ENCODE measurements at places on chromosomes 12 and 14. TPM values are rescaled to one million over a fixed set of nuclear protein-coding genes. Genes with fewer than 3 reads are reported as not detected.

The LMNTD1 gene
- not detected for total RNA-seq

DNA sequence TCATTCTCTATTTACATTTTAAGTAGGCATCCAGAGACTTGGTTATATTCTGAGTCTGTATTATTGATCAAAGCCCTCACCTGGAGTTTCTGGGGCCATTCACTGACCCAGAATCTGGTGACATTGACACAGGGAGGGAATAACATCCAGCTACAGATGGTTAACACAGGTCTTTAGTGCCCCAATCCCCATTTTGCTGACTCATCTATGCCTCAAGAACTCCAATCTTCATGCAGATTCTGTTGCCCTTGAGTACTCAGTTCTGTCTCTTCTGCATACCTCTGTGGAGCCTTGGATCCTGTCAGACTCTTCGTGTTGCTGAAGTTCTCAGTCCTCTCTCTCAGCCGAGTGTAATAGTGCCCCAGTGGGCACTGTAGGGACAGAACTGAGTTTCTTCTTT is 208.9 kb downstream of the RGS6 start:
- no peak for DNase-seq

The TAS2R19 gene
- total RNA-seq, result 7.6 TPM

- DNase-seq, result peak; percentile 95
These were observed 41.3 kb downstream of the CCNK start for GRCh38 chr14:99522457-99522891.

GRCh38 chr14:59566725-59567124 is 9.9 kb downstream of the CCDC175 start:
- no peak for DNase-seq

DNA sequence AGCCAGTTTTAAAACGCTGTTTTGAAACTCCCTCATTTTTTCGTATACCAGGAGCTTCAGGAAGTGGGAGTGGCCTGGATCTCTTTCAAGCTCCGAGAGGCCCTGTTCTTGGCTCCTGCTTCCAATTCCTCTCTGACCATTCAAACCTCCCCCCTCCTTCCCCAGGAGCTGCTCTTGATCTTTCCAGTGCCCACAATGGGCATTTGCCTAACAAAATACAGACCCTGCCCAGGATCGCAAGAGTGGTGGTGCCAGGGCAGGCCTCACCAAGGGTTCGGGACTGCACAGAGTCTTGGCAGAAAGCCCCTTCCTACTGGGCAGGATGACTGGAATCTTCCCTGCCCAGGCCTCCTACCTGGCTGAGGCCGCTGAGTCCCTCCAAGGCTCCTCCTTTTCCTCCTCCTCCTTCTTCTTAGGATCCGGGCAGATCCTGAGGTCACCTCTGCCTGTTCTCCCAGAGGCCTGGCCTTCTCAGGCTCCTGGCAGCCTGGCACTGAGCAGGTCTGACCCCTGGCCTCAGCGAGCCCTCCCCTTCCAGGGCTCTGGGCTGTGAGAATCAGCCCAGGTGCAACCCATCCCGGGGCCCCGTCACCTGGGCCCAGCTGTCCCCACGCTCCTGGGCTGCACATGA is 46.9 kb upstream of the NOS1 start:
- DNase-seq, result no peak

DNA sequence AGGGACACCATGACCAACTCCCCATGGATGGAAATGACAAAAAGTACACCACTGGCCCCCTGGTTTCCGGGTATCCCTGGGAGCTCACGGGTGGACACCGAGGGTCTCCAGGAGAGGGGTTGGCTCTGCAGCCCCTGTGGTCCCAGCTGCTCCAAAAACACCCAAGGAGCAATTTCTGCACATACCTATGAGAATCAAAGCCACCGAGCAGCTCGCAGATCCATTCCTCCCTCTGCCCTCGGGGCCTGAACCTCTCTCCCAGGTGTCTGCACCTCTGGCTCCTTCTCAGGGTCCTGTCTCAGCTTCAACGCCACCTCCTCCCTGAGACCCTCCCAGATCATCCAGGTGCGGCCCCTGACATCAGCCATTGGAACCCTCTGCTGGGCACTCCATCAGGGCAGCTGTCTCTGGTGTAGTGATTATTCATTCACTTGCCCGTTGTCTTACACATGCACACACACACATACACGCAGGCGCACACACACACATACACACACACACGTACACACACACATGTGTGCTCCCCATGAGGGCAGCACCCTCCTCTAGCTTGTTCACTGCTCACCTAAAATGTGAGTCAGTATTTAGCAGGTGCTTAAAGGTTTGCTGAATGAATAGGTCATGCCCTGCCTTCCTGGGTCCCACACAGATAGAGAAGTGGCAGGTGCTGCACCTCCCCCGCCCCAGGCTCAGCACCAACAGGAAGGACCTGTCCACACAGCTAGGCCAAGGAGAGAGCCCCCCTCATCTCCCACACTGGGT is 5.9 kb downstream of the RIMBP2 start:
- DNase-seq, result peak; percentile 75

The CEP290 gene
- total RNA-seq, result 22.4 TPM

- DNase-seq, result no peak
These were observed 486.2 kb downstream of the VRK1 start for GRCh38 chr14:97283426-97283825.

- no peak for DNase-seq
These were observed 95.7 kb downstream of the PTPN11 start for GRCh38 chr12:112514456-112514855.

GRCh38 chr14:93691042-93691780 is 97.1 kb downstream of the PRIMA1 start:
- DNase-seq, result no peak

The KLRD1 gene
- 0.36 TPM for total RNA-seq

GRCh38 chr14:22600027-22600426 is 1.9 kb downstream of the ABHD4 start:
- DNase-seq, result no peak

- DNase-seq, result no peak
These were observed 2.9 kb upstream of the HMGA2 start for GRCh38 chr12:65821336-65821735.

- DNase-seq, result no peak
These were observed 108.6 kb downstream of the KTN1 start for GRCh38 chr14:55688566-55688965.
